ENCODE measurements at places on chromosomes 1 and 21.
A peak's percentile ranks its signal among the peaks of the same experiment; 100 is the strongest.

GRCh38 chr21:38424305-38425019 is 73.8 kb downstream of the ERG start:
- no peak for DNase-seq

- DNase-seq: no peak
Measured at GRCh38 chr1:198725090-198725489, 86.2 kb downstream of the PTPRC start.

- peak; percentile 22 for DNase-seq
Measured at GRCh38 chr1:159089184-159089791, 12.7 kb upstream of the AIM2 start.

GRCh38 chr1:66416295-66416694 is 117.7 kb upstream of the SGIP1 start:
- no peak for DNase-seq

GRCh38 chr1:222759451-222760035 is 22.5 kb downstream of the FAM177B start:
- DNase-seq: no peak

Data from germinal center (tissue), 1 donor.